AG08395 (cell line): ENCODE measurements at places on chromosomes 5 and 9.

DNA sequence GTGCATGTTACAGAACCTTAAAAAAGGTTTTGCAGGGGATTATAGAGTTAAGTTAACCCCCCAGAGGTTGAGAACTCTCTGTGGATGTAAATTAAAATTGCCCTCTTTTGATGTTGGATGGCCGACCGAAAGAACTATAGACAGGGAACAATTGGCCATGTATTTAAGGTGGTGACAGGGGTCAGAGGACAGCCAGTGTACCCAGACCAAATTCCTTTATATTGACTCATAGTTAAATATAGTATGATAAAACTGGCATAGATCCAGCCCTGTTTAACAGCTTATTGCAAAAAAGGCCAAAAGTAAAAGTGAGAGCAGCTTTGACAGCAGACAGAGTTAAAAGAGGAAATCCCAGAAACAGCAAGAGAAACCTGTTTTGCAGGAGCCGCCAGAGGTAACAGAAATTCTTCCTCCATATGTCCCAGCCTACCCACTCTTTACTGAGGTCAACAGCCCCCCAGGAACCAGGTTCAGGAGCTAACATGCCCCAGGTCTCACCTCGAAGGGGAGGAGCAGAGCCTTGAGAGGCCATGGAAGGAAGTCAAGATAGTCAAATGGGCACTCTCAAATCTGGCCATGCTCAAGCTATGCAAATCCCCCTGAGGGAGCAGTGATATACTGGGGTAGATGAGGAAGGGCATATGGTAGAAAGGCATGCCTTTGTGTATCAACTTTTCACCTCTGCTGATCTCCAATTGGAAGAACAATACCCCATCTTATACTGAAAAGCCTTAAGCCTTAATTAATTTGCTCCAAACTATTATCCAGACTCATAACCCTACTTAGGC is 156.4 kb upstream of the COX7C start:
- no peak for DNase-seq

DNA sequence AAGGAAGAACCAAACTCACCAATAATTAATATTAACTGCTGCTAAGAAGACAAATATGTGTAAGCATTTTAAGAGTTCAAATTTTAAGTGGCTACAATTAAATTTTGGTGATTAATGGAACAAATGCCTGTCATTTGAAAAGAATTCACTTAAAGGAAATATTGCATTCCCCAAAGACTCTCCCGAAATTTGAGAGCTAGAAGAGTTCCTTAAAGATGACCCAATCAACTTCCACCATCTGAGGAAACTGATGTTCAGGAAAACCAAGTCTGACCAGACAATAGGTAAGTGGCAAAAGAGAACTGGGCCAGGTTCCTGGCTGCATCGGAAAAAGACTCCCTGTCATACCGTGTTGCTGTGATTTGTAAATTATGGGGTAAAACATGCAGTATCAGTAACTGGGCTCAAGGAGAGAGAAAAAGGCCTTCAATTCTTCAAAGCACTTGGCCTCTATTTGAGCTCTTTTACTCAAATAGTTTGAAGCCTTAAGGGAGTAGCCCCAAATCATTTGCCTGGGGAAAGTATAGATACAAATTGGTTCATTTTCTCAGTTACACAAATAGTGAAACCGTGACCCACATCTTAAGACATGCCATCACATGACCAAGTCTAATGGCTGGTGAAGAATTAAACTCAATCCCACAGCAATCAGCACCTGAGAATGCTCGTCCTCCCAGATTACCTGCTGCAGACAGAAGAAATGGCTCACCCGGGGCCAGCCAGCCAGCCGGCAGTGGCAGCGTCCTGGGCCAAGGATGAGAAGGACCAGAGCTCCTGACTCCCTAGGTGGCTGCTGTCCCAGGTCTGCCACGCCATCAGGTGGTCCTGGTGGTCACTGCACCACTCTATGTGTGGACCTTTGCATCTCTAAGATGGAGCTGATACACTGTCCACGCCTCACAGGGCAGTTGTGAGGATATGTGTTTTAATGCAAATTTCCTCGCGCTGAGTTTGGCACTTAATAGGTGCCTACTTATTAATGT is 162.9 kb downstream of the TTLL11 start:
- DNase-seq = no peak

GRCh38 chr9:93260263-93261066 is 76.5 kb downstream of the WNK2 start:
- no peak for DNase-seq

DNA sequence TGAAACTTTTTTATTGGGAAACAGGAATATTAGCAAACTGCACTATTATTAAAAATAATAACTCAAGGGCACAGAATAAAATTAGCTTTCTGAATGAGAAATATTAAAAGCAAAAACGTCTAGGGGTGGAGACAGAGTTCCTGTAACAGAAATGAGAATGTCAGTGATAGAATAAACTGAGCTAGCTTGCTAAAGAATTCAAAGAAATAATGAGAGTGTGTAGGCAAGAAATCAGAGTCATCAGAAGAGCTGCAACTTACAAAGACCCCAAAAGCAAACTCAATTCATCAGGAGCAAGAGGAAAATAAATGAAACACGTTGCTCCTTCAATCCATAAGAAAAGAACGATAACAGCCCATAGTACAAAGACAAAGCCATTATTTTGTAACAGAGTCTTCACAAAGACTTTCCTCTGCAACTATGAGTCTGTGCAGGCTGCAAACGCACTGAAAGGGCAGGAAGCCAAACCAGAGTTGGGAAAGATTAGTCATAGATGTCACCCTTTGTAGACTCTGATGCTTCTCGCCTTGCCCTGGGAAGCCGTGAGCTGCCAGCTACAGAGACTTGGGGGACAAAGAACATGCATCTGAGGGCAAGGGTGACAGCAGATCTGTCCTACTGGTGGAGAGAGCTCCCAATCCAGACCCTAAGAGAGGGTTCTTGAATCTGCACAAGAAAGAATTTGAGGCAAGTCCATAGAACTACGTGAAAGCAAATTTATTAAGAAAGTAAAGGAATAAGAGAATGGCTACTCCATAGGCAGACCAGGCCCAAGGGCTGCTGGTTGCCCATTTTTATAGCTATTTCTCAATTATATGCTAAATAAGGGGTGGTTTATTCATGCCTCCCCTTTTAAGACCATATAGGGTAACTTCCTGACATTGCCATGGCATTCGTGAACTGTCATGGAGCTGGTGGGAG is 40.8 kb downstream of the SHC3 start:
- peak; percentile 89 for DNase-seq

DNA sequence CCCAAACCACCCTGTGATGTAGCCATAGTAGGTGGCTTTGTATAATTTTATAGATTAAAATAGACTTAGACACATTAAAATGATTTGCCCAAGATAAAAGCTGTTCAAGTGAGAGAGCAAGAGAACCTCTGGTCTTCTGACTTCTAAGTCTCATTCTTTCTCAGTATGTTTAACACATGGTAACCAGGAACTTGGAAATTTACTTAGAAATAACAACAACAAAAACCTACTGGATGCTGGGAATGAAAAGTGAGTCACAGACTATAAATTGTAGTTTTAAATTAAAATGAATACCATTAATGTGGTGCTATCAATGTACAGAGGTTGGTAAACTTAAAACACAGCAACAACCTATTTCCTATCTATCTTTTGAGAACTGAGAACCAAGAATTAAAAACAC is 30.4 kb downstream of the HMGCR start:
- DNase-seq = peak; percentile 21

GRCh38 chr5:66517351-66517750 is 78.8 kb upstream of the MAST4 start:
- no peak for DNase-seq

DNA sequence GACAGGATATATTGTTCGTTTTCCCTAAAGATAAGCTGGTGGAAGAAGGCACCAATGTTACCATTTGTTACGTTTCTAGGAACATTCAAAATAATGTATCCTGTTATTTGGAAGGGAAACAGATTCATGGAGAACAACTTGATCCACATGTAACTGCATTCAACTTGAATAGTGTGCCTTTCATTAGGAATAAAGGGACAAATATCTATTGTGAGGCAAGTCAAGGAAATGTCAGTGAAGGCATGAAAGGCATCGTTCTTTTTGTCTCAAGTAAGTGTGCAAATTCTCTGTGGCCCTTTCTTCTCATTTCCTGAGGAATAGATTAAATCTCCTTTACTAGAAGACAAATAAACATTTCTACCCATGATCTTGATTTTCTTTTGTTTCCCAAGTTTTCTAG is 38.0 kb downstream of the OSMR start:
- no peak for DNase-seq

GRCh38 chr5:102924963-102925362 is 169.9 kb downstream of the PAM start:
- DNase-seq = no peak

GRCh38 chr9:38390851-38391250 is 1.7 kb upstream of the ALDH1B1 start:
- no peak for DNase-seq

- peak; percentile 17 for DNase-seq
Observed at GRCh38 chr5:120062515-120062917, 401.6 kb upstream of the PRR16 start.

GRCh38 chr9:127224178-127224882 is 40.2 kb upstream of the GARNL3 start:
- peak; percentile 74 for DNase-seq

DNA sequence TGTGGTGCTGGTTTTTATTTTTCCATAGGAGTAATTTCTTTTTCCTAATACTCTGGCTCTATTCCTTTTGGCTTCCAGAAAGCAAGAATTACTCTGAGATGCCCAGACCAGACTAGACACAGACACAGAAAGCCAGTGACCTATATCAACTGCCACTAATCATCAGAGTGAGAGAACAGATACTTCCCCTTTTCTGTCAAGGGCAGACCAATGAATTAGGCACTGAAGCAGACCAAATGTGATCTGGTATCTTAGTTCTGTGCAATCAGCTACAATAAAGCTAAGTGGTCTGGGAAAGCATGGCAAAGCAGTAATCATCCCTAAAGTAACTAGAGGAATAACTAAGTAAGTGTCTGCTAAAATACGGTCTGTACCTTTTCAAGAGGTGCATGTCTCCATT is 239.1 kb downstream of the ELAVL2 start:
- DNase-seq = no peak

DNA sequence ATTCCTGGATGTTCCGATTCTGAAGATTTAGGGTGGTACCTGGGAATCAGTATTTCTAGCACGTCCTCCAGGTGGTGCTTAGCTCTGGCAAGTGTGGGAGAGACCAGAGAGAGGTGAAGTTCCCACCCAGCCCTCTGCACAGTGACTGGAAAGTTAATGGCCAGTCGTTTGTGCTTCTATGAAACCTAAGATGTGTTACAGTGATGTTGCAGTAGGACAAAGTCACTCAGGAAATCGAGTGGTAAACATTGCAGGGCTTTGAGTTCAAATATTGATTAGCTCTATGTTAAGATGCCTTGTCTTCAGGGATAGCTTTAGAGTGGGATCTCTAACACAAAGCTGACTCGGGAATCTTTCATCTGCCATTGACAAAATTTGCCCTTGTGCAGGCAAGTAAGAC is 55.6 kb downstream of the PIK3R1 start:
- DNase-seq = no peak

DNA sequence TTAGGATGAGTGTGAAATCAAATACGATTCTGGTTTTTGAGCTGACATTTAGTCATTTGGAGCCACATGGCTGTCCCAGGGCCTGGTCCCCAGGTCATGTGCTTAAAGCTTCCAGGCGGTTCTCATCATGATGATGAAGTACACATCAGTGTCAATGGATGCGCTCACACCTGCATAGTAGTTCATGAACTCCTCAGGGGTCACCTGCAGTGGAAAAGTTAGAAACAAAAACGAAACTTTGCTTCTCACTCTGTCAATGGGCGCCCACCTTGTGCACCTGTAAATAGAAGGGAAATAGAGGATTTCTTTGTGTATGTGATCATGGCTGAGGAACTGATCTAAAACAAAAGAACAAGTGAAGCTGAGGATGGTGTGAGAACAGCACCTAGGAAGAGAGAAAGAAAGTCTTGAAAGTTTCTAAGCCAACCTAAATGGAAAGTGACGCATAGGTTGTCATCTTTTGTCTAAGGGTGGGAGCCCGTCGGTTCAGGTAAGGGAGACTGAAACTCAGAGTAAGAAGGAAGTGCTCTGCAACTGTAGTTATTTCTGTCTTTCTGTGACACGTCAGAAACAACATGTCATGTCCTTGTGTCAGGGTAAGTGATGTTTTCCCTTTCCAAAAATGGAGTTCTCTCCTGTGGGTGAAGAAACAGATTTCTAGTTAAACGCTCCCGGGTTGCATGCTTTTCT is 33.8 kb downstream of the CAPSL start:
- no peak for DNase-seq

DNA sequence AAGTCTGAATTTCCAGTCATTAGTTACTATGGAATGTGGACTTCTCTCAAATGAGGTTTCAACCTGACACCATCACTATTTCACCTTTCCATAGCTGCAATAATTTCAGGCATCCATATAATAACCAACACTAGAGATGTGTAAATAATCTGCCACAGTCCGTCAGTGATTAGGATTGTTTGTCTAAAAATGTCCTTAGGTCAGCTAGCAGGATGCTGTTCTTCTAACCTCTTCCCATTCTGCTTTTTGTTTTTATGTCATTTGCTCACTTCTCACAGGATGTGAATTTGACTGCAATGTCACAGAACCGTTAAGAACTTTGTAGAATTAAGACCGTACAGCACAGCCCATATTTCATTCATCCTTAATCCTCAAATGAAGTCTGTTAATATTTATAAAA is 166.4 kb upstream of the RASA1 start:
- DNase-seq = no peak

DNA sequence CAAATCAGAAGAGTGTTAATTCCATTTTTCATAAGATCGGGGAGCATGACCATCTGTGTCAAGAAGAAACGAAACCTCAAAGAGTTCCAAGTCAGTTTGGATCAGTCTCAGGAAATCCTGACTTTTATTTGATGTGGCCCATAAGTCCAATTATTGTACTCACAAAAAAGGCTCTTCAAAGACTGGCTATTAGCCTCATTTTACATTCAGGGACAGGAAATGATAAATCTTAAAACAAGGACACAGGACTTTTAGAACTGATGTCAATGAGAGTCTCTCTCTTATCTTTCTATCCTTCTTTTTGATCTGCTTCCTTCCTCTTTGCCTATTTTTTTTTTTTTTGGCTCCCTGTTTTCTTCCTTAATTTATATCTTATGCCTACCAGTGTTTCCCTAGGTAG is 43.7 kb upstream of the SHOC1 start:
- no peak for DNase-seq

DNA sequence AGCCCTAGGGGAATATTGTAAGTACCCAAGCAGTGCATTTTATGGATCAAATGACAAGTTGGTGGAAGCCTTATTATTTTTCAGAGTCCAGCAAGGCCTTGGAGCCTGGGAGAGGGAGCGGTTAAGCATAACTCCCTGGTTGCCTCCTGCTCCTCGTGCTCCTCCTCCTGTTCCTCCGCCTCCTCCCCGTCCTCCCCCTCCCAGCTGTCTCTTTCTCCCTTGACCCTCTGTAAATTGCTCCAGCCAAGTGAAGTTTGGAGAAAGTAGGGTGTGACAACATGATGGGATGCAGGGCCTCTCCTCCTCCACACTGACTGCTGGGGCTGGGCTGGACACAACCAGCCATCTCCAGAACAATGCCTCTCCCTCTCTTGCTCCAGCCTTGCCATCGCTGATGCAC is 586.9 kb downstream of the CCDC171 start:
- no peak for DNase-seq

GRCh38 chr5:150583541-150584225 is 56.8 kb upstream of the SYNPO start:
- no peak for DNase-seq

- DNase-seq = no peak
Observed at GRCh38 chr5:11496137-11496719, 408.0 kb downstream of the CTNND2 start.

- DNase-seq = no peak
Observed at GRCh38 chr9:31556667-31557463, 827.6 kb upstream of the ACO1 start.

GRCh38 chr5:112921026-112921832 is 798 bp downstream of the REEP5 start:
- DNase-seq = peak; percentile 72
